ENCODE measurements at places on chromosomes 16 and 17.
A peak's percentile ranks its signal among the peaks of the same experiment; 100 is the strongest.

DNA sequence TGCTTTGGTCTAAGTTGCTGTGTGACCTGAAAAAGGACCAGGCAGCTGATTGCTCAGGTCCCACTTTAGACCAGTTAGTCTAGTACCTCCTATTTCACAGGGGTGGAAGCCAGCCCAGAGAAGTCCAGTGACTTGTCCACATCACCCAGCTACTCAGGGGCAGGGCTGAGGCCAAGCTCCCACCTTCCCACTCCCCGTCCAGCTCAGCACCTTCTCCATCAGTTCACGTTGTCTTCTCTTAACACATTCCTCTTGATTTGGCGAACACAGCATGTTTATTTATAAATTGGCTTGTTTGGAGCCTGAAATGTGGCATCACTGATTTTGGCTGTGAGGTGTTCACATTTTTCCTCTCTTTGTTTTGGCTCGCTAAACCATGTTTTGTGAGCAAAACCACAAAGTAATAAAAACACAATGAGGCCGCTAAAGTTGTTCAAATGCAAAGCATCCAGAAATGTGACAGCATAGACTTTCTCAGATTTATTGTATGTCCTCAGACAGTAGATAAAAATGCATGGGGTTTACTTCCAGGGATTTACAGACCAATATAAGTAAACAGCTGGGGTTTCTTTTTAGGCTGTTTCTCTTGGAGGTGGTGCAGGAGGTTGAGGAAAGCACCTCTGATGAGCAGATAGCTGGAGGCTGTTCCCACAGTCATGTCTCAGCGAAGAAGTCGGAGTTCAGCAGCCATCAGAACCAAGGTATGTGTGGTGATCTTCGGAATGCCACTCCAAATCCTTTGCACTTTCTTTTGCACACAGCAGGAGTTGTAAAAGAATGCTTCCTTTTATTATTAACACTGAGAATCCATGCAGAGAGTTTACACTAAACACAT lies 88.4 kb downstream of the PLXDC1 start:
- DNase-seq, result no peak

- no peak for DNase-seq
Measured at GRCh38 chr16:11744075-11744470, 1.4 kb upstream of the TXNDC11 start.

GRCh38 chr17:29677221-29677791 lies 54.6 kb upstream of the CORO6 start:
- no peak for DNase-seq

DNA sequence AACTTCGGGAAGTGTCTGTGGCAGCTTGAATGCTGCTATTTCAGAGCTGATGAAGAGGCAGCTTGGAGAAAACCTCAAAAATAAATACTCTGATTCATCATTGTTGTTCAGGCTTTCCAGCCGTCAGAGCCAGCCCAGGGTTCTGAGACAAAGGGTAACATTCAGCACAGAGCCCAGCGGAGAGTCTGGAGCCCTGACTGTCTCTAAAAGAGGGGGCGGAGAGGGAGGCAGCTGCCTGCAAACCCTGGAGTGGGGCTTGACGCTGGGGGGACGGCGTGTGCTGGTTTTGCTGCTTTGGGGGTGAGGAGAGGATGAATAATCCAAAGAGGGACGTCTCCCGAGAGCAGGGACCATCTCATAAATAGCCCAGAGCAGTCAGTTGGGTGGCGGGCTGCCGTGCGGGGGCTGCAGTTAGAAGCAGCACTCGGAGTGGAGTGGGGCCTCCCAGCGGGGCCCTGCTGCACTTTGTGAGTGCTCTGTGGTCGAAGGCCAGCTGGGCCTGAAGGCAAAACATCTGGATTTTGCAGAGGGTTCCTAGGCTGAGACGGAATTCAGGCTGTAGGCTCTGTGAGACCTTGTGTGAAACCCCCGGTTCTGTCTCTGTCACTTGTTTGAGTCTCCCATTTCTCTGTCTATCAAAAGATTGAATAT lies 237.8 kb downstream of the PRKCA start:
- DNase-seq, result peak; percentile 50

- no peak for DNase-seq
Measured at GRCh38 chr17:79739148-79740062, 8.7 kb downstream of the ENPP7 start.

DNA sequence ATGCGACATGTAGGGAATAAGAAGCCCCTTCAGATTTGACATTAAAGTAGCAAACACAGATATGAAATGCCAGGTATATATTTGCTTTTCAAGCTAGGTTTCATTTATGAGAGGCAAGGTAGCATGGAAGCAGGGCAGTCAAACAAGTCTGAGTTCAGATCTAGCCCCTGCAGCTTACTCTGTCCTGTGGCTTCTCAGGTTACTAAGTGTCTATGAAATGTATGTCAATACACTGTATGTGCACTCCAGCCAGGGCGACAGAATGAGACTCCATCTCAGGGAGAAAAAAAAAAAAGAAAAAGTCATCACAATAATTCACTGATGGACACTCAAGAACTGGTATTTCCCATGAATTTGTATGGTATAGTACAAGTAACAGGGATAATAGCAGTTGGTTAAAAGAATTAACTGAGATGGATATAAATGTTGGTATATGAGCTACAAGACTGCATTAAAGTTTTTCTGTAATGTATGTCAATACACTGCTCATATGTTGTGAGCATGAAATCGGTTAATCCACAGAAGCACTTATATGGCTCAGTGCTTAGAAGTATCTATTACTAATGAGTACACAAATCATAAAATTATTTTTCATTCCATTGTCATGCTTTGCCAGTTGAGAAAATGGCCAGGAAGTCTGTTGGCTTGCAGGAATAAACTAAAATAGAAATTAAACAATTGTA lies 2.9 kb upstream of the WSB1 start:
- no peak for DNase-seq

DNA sequence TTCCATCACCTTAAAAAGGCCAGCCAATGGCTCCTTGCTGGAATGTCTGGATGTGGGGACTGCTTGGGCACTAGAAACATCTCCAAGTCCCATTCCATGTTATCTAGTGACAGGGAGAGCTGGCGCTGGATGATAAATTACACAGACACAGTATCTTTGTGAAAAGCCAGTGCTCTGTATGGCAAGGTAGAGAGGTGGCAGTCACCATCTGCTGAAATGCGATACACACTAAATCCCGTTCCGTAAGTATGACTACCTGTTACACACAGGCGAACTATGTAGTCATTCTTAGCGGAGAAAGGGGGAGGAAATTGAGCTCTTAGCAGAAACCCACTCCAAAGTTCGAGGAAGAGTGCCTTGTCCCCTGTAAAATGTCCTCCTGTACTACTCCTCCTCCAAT lies 81.0 kb upstream of the MYOCD start:
- no peak for DNase-seq

Measured in kidney glomerular epithelial cell (primary cell).